Left kidney (tissue), 8 donors: ENCODE measurements at places on chromosomes 4 and X.

DNA sequence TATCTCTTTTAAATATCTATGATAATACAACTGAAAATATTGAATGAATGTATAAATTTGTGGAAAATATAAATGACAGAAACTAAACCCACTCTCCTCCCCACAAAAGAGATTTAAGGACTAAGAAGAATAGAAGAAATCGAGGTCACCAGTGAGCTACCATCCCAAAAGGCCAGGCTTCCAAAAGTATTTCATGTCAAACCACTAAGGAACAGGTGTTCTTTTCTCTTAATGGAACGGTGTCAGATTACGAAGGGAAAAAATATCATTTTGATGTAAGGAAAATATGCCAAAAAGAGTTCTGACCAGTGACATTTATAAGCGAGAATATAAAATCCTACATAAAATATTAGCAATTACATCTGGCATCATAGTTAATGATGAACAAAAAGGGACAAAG, 13.6 kb upstream of the TCEAL4 start:
- DNase-seq, result no peak

GRCh38 chr4:53706422-53707032, 115.2 kb upstream of the LNX1 start:
- DNase-seq, result peak; percentile 64

DNA sequence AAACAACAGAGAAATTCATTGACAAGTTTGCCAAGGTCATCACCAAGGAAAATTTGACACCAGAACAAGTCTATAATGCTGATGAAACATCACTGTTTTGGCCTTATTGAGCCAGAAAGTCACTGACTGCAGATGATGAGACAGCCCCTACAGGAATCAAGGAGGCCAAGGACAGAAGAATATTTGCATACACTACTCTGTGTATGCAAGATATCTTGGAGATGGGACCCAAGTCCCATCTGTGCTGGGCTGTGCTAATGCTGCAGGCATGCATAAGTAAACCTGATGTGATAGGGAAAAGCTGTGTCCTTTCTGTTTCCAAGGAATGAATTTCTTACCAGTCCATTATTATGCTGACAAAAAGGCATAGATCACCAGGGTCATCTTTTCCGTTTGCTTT, 126.8 kb downstream of the PAPSS1 start:
- DNase-seq, result no peak

GRCh38 chrX:67544281-67545035, 637 bp downstream of the AR start:
- DNase-seq, result no peak

- no peak for DNase-seq
Observed at GRCh38 chr4:13498469-13498868, 14.3 kb upstream of the RAB28 start.

- no peak for DNase-seq
Observed at GRCh38 chr4:76781698-76782595, 116.0 kb downstream of the SOWAHB start.

DNA sequence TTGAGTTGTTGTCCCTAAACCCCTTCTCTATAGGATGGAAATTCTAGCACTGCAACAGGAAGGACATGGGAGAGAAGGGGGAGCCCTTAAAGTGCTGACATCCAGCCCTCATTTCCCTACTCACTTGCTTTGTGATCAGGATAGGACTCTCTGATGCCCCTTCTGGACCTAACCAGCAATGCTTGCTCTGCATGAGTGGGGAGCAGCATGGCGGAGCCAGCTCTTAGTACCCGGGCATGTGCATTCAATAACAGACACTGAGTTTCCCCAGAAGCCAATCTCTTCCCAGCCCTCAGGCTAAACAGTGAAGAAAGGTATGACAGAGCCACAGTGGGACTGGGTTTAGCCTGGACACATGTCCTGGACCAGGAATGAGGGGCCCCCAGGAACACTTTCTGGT, 14.0 kb downstream of the SOD3 start:
- DNase-seq, result no peak

DNA sequence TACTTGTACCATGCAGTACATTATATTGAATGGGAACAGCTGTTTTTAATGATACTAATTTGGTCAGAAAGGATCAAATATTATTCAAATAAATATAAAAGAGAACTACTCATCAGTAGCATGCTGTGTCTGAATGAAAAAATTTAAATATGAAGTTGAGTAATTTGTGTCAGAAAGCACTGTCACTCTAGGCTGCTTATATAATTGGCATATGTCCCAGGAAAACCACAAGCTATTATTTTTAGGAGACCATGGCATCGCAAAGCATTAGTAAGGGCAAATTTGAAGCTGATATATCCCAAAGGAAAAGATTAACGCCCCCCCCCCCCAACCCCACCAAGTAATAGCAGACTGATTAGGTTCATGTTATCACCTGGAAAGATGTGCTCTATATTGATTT, 388.5 kb upstream of the SPANXN4 start:
- DNase-seq, result no peak

DNA sequence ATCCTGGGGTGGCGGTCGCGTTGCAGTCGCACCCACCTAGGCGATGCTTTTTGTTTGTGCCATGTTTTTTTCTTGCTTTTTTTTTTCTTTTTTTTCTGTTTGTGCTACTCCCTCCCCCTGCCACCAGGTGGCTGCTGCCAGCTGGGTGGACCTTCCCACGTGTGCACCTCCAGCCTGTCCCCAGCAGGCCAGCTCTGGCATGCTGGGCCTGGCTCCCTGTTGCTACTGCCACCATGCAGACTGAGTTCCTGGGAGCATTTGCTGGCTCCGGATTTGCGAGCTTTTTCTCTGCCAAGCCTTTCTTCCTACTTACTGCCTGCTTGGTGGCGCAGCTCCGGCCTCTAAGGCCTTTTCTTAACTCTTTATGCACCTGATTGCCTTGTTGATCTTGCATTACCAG, 161.2 kb upstream of the WDFY3 start:
- DNase-seq, result peak; percentile 14

DNA sequence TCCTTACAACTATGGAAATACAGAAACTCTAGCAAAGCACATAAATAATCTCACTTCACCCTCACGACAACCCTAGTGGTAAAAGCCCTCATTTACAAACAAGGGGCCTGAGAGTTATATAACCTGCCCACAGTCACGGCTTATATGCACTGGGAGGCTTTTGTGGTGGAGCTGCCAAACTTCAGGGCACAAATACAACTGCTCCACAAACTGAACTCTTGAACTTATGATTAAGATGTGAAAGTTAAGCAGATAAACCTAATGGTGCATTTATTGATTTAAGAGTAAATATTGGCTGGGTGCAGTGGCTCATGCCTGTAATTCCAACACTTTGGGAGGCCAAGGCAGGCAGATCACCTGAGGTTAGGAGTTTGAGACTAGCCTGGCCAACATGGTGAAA, 19.0 kb downstream of the SLC2A9 start:
- DNase-seq, result no peak

DNA sequence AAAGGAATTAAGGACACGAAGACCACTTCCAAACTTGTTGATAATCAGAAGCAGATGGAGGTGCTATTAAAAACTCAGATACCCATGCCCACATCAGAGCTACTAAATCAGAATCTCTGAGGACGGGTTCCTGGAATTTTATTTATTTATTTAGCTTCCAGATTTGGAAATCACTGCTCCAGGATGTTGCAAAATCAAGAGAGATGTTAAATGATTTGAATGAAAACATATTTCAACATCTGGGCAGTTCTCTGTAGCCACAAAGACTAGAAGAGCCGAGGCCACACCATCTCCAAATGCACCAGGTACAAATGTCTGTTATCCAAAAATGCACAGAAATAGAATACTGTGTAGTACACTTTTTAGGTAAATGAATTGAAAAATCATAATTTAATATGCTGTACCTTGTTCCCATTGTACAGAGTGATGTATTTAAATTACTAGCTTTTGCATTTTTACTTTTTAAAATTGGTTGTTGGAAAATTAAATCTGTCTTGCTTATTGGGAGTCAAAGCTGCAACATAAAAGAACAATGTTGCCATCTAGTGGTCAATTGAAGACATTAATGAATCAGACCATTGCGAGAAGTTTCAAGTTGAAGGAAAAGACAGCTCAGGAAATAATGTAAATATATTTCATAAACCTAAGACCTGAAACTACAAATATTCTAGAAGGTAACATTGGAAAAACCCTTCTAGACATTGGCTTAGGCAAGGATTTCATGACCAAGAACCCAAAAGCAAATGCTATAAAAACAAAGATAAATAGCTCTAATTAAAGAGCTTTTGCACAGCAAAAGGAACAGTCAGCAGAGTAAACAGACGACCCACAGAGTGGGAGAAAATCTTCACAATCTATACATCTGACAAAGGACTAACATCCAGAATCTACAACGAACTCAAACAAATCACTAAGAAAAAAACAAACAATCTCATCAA, 151.3 kb upstream of the TTC29 start:
- peak; percentile 61 for DNase-seq

DNA sequence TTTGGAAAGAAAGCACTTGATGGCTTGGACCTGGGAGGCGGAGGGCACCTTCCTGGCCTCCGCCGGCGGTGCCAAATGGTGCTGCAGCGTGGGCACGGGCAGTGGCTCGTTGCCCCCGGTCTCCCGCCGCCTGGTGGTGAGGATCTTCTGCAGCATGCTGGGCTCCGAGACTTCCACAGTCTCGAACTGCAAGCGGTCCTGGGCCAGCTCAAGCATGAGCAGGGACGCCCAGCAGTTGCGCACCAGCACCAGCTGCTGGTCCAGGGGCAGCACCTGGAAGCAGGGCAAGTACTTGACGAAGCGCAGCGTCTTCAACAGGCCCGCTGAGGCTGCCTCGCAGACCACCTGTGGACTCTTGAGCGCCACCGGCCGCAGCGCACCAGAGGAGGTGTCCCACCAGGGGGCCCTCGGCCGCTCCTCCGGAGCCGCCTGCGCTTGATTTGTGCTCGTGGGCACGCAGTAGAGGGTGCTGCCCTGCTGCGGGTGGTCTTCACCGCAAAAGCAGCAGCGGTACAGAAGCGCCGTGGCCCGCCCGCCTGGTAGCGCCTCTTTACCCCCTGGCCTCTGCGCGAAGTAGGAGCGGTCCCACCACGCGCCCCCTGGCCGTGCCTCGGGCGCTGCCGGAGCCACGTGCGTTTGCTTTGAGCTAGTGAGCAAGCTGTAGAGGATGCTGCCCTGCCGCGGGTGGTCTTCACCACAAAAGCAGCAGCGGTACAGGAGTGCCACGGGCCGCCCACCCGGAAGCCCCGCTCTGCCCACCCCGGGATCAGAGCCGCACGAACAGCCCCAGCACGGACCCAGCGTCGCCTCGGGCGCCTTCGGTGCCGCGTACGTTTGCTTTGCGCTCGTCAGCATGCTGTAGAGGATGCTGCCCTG, 689 bp downstream of the NR0B1 start:
- peak; percentile 8 for DNase-seq

DNA sequence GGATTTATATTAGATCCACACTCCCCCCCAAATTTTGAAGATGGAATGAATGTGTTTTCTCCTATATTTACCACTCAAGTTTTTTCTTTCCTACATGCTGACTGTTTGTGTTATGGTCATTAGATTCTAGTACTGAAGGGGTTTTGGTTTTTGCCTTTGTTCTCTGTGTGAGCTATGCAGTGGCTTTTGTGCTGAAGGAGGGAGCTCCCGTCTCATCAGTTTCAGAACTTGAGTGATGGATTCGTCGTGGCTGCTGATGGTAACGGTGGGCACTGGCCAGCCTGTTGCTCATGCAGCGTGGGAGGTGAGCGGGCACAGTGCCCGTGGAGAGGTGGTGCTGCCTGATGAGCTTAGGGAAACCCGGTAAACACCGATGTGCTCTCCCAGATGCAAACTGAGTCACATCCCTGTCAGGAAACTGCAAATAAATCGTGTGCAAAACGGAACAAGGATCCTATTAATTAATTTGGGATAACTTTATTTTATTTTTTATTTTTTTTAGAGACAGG, 101.5 kb downstream of the SORBS2 start:
- DNase-seq, result no peak

DNA sequence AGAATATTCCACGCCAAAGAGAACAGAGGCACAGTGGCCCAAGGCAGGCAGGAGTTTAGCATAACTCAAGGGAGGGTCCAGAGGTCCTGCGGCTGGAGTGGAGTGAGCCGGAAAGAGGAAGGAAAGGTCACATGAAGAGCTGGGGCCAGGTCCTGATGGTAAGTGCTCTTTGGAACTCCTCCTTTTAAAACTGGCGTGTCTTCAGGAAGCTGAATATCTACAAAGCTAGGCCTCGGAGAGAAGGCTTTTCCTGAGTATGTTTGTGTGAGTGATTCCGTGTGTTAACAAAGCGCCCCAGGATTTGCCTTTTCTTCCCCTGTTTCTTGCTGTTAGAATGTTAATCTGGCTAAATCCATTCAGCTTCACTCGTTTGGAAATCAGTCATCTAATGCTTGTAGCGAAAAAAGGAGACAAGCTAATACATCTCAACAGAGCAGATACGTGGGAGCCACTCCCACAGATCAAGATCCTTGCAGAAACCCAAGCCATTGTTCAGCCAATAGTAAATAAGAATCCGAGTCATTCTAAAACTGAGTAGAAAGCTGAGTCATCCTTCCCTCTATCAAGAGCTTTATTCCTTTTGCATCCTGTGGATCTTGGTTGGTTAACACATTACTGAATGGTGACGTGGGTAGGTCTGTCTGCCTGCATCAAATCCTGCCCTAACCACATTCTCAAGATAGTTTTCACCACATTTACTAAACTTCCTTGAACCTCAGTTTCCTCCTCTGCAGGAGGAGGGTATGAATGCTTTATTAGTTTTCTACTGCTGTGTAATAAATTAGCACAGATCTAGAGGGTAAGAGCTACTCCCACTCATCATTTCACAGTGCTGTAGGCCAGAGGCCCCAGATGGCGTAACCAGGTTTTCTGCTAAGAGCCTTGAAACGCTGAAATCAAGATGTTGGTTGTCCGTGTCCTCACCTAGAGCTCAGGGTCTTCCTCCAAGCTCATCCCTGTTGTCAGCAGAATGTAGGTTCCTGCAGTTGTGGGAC, 43.2 kb upstream of the RBM47 start:
- DNase-seq, result peak; percentile 46

- DNase-seq, result peak; percentile 13
Observed at GRCh38 chr4:90852237-90852636, 725.0 kb downstream of the CCSER1 start.

- no peak for DNase-seq
Observed at GRCh38 chrX:39750848-39751247, 346.9 kb downstream of the BCOR start.

DNA sequence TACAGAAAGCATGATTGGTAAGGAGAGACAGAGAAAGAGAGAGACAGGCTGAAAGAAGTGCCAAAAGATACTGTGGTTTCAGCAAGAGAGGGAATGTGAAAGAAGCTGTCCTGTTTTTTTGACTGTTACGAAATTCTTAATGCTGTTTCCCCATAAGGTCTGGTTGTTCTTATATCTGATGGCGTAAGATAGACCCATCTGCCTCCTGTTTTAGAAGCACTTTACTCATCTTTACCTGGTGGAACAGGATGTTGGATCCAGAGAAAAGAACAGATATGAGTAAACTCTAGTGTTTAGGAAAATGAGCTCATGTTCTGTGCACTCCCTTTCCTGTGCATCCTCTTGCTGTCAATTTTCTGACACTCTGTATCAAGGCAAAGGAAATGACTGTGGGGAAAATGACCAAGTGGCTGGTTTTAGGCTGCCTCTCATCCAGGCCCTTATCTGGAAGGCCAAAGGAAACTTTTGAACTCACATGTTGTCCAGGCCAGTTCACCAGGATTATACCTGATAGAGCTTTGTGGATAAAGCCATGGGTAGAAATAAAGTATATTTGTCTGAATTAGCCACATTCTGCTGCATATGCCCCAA, 311.7 kb upstream of the HTR2C start:
- DNase-seq, result no peak

- DNase-seq, result no peak
Observed at GRCh38 chr4:40980318-40980883, 230.6 kb downstream of the NSUN7 start.
